ENCODE measurements at places on chromosomes 12 and 14. TPM values are rescaled to one million over a fixed set of nuclear protein-coding genes. Genes with fewer than 3 reads are reported as not detected.

DNA sequence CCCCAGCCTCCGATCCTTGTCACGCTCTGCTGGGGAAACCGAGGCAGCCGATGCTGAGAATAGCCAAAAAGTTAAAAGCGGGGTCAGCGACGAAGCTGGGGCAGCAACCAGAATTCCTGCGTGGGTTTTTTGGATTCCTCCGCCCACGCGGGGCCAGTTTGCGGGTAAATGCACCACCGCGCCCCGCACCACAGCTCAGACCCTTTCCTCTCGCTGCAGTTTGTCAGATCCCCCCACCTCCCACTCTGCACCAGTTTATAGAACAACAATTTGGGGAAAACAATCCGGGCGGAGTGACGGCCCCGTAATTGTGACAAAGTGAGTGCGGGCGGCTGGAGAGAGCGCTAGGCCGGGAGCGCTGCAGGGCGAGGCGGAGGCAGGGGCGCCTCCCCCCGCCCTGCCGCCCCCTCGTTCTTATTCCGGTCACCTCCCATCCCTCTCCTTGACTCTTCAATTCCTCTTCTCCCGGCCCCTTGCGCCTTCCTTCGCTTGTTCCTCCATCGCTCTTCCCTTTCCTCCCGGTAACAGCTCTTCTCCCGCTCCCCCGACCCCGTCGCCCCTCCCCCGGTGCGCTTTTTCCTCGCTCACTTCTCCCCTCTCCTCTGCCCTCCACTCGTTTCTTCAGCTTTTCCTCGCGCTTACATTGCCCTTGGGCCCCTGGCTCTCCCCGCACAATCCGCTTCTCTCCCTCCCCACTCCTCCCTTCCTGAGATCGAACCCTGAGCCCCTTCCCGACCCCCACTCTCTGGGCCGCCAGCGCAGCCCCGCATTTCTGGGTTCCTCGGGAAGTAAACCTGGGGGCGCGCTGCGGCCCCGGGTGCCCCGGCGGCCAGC is 646 bp upstream of the DNAJC22 start:
- no peak for DNase-seq

- no peak for DNase-seq
These were observed 448.1 kb downstream of the BCAT1 start for GRCh38 chr12:24500831-24501230.

The TPPP2 gene
- 0.81 TPM for total RNA-seq

The TRPV4 gene
- total RNA-seq, result 2.1 TPM

The RNFT2 gene
- total RNA-seq, result 5.6 TPM

Measured in mucosa of gallbladder (tissue), 1 donor.